HFFc6 (cell line): ENCODE measurements at places on chromosomes 4 and X. TPM values are rescaled to one million over a fixed set of nuclear protein-coding genes. Genes with fewer than 3 reads are reported as not detected.

GRCh38 chrX:39818750-39819149, 279.0 kb downstream of the BCOR start:
- H3K27ac ChIP-seq: no peak overlapping the region
- no peak overlapping the region for H3K4me3 ChIP-seq
- DNase-seq: no peak
- H3K36me3 ChIP-seq: no peaks in the 10 kb centered on the region

DNA sequence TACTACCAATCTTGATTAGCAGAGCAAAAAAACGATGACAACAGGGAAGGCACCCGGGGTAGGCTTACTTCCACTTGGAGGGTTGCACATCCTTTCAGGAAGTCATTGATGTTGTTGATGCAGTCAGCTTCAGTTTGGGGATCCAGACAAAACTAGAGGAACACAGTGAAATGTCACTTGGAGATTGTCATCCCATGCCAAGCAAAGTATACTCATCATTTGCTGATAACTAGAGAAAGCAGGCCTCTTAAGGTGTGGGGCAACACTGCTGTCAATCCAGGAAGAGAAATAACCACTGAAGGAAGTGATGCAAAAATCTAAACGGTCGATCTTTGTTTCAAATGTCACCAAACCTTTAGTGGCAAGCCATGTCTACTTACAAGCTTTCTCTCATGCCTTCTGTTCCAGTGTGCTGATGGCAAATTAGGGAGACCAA, 1.4 kb downstream of the ARHGEF6 start:
- no peaks in the 10 kb centered on the region for H3K36me3 ChIP-seq
- H3K27me3 ChIP-seq: no peaks in the 10 kb centered on the region
- DNase-seq: no peak
- peaks cover 38% of the 10 kb centered on the region for H3K4me1 ChIP-seq
- H3K4me3 ChIP-seq: peak overlapping the region; percentile 86

GRCh38 chr4:5469861-5470260, 238.5 kb downstream of the EVC2 start:
- no peak overlapping the region for H3K4me3 ChIP-seq
- no peak overlapping the region for H3K27ac ChIP-seq
- 0 out of 2 replicates have a peak, but pooled peaks cover 6% of the 10 kb centered on the region for H3K4me1 ChIP-seq
- H3K36me3 ChIP-seq: no peaks in the 10 kb centered on the region; the same call in 1 of the 2 replicates

- peaks cover 7% of the 10 kb centered on the region; the same call in 1 of the 2 replicates for H3K27me3 ChIP-seq
- peak overlapping the region; percentile 100 for H3K27ac ChIP-seq
- peaks cover 20% of the 10 kb centered on the region; the same call in 1 of the 2 replicates for H3K4me1 ChIP-seq
- peak overlapping the region; percentile 99 for H3K4me3 ChIP-seq
- DNase-seq: peak; percentile 39
- peaks cover 27% of the 10 kb centered on the region for H3K36me3 ChIP-seq
Observed at GRCh38 chrX:71282514-71283402, 677 bp upstream of the NONO start.

- no peak overlapping the region for H3K4me3 ChIP-seq
- H3K4me1 ChIP-seq: peaks cover 18% of the 10 kb centered on the region
- no peaks in the 10 kb centered on the region for H3K36me3 ChIP-seq
- H3K27ac ChIP-seq: no peak overlapping the region
- DNase-seq: peak; percentile 42
- no peaks in the 10 kb centered on the region; the same call in 1 of the 2 replicates for H3K27me3 ChIP-seq
Observed at GRCh38 chrX:24259544-24260240, 54.2 kb downstream of the SUPT20HL2 start.

GRCh38 chrX:63513825-63514568, 162.9 kb upstream of the SPIN4 start:
- H3K4me1 ChIP-seq: peaks cover 18% of the 10 kb centered on the region
- peak overlapping the region; percentile 23 for H3K4me3 ChIP-seq
- DNase-seq: peak; percentile 52
- peak overlapping the region; percentile 67 for H3K27ac ChIP-seq
- H3K36me3 ChIP-seq: no peaks in the 10 kb centered on the region

DNA sequence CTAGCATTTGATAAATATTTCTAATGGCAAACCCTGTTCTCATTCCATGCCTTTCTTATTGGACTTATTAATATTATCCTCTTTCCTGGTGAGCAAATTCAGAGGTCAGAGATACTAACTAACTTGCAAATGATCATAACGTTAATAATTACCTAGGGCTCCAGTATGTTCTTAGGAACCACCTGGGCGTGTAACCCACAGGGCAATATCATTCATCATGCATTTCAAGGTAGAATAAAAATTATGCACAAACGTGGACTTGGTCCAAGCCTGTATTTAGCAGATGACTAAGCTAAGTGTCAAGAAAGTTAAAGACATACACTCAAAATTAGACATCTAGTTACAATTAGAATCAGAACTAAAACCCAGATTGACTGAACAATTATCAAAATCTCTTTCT, 850.1 kb downstream of the TRIML1 start:
- H3K36me3 ChIP-seq: no peaks in the 10 kb centered on the region
- H3K27ac ChIP-seq: no peak overlapping the region
- H3K27me3 ChIP-seq: no peaks in the 10 kb centered on the region; the same call in 1 of the 2 replicates
- DNase-seq: no peak
- H3K4me3 ChIP-seq: no peak overlapping the region
- peaks cover 47% of the 10 kb centered on the region for H3K4me1 ChIP-seq

DNA sequence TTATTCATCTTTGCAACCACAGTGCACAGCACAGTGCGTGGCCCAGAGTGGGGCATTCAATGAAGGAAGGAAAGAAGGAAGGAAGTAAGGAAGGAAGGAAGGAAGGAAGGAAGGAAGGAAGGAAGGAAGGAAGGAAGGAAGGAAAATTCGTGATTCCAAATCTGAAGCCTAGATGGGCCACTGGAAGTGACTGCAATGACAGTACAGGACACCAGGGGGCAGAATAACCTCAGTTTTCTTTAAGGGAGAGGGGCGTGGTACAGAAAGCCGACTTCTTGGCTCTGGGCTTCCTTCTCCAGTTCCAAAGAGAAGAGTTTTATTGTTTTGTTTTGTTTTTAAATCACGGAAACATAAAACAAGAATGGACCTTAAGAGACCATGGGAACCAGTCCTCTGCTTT, 47.8 kb downstream of the APLN start:
- H3K27me3 ChIP-seq: no peaks in the 10 kb centered on the region; the same call in 1 of the 2 replicates
- H3K4me3 ChIP-seq: peak overlapping the region; percentile 6
- H3K27ac ChIP-seq: no peak overlapping the region
- peak; percentile 8 for DNase-seq
- peaks cover 23% of the 10 kb centered on the region for H3K4me1 ChIP-seq

GRCh38 chr4:119652998-119653397, 24.4 kb upstream of the PDE5A start:
- H3K27ac ChIP-seq: no peak overlapping the region
- no peak overlapping the region for H3K4me3 ChIP-seq
- peaks cover 15% of the 10 kb centered on the region for H3K4me1 ChIP-seq
- no peaks in the 10 kb centered on the region for H3K27me3 ChIP-seq
- DNase-seq: peak; percentile 29

GRCh38 chr4:101114936-101115372, 232.4 kb downstream of the PPP3CA start:
- peak; percentile 3 for DNase-seq
- H3K36me3 ChIP-seq: no peaks in the 10 kb centered on the region
- peaks cover 9% of the 10 kb centered on the region for H3K4me1 ChIP-seq
- no peaks in the 10 kb centered on the region; the same call in 1 of the 2 replicates for H3K27me3 ChIP-seq
- H3K4me3 ChIP-seq: no peak overlapping the region

- no peak overlapping the region for H3K4me3 ChIP-seq
- H3K27me3 ChIP-seq: no peaks in the 10 kb centered on the region
- DNase-seq: peak; percentile 34
- H3K4me1 ChIP-seq: peaks cover 30% of the 10 kb centered on the region
- peaks cover 6% of the 10 kb centered on the region for H3K36me3 ChIP-seq
Observed at GRCh38 chrX:68652326-68653170, 5.1 kb downstream of the STARD8 start.

GRCh38 chr4:57265831-57266582, 155.8 kb upstream of the IGFBP7 start:
- no peak overlapping the region for H3K27ac ChIP-seq
- no peaks in the 10 kb centered on the region for H3K36me3 ChIP-seq
- H3K27me3 ChIP-seq: peaks cover 8% of the 10 kb centered on the region
- H3K4me1 ChIP-seq: no peaks in the 10 kb centered on the region
- DNase-seq: no peak

DNA sequence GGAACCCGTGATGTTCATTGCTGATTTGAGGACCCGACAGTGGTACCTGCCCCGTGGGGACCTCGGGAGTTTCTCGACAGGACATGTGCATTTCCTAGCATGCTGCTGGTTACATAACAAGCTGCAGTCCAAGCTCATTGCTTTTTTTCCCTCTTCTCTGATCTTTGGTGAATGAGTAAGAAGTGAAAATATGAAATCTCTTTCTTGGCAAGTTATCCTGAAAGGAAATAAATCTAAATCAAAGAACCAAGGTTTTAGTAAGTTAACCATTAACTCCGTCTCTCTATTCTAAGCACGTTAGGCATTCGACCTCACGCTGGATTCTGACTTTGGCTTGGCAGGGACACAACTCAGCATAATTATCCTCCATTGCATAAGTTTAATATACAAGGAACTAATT, 86.6 kb downstream of the STK32B start:
- no peaks in the 10 kb centered on the region; the same call in none of the 2 replicates for H3K27me3 ChIP-seq
- H3K4me3 ChIP-seq: no peak overlapping the region
- H3K4me1 ChIP-seq: no peaks in the 10 kb centered on the region
- no peaks in the 10 kb centered on the region for H3K36me3 ChIP-seq
- no peak for DNase-seq

- H3K36me3 ChIP-seq: no peaks in the 10 kb centered on the region
- H3K4me1 ChIP-seq: peaks cover 27% of the 10 kb centered on the region
- peaks cover 5% of the 10 kb centered on the region for H3K27me3 ChIP-seq
- H3K4me3 ChIP-seq: no peak overlapping the region
- DNase-seq: peak; percentile 72
Observed at GRCh38 chr4:37561803-37562207, 124.4 kb downstream of the RELL1 start.

GRCh38 chrX:46185923-46186810, 359.1 kb downstream of the ZNF674 start:
- no peaks in the 10 kb centered on the region for H3K4me1 ChIP-seq
- no peak overlapping the region for H3K4me3 ChIP-seq
- no peak for DNase-seq
- H3K27me3 ChIP-seq: peaks cover 17% of the 10 kb centered on the region
- H3K27ac ChIP-seq: no peak overlapping the region

DNA sequence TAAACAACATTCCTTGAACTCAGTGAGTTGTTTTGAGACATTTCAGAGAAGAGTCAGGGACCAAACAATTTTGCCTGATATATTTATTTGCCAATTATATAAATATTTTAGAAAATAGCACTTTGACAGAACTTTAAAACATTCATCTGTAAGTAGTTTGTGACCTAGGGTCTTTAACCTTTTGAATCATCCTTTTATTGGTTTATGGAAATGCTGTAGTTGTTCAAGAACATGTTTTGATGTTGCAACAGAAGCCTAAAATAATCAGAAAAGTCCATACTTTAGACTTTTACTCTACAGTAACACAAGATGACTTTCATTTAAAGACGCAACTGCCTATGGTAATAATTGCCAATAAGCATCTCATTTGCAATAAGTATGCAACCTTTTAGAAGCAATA, 43.0 kb downstream of the CXCL1 start:
- H3K4me1 ChIP-seq: peaks cover 16% of the 10 kb centered on the region
- no peak overlapping the region for H3K27ac ChIP-seq

GRCh38 chr4:22299678-22300077, 216.2 kb downstream of the ADGRA3 start:
- no peaks in the 10 kb centered on the region for H3K4me1 ChIP-seq
- no peak overlapping the region for H3K4me3 ChIP-seq
- H3K27ac ChIP-seq: no peak overlapping the region
- DNase-seq: no peak
- no peaks in the 10 kb centered on the region for H3K36me3 ChIP-seq

GRCh38 chr4:83440899-83441298, 14.7 kb downstream of the HELQ start:
- no peak overlapping the region for H3K4me3 ChIP-seq
- no peaks in the 10 kb centered on the region; the same call in 1 of the 2 replicates for H3K27me3 ChIP-seq
- no peak overlapping the region for H3K27ac ChIP-seq
- DNase-seq: no peak

GRCh38 chr4:80967346-80967745, 63.2 kb upstream of the BMP3 start:
- no peaks in the 10 kb centered on the region for H3K36me3 ChIP-seq
- no peak overlapping the region for H3K27ac ChIP-seq
- DNase-seq: no peak
- H3K4me1 ChIP-seq: peaks cover 14% of the 10 kb centered on the region

DNA sequence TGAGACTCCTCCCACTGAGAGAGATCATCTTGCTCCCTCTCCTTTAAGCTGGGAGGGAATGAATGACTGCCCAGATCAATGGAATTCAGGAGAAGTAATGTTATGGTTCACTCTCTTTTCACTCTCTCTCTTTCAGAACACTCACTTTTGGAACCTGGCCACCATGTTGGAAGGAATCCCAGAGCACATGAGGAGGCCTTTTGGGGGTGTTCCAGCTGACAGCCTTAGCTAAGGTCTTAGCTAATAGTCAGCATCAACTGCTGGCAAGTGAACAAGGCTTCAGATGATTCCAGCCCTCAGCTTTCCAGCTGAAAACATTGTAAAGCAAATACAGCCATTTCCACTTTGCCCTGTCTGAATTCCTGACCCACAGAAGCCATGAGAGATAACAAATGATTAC, 124.0 kb upstream of the CLNK start:
- no peak overlapping the region for H3K4me3 ChIP-seq
- no peak for DNase-seq

GRCh38 chrX:153209347-153209746, 30.3 kb downstream of the MAGEA1 start:
- no peak overlapping the region for H3K4me3 ChIP-seq
- H3K36me3 ChIP-seq: no peaks in the 10 kb centered on the region
- no peak overlapping the region for H3K27ac ChIP-seq
- H3K4me1 ChIP-seq: no peaks in the 10 kb centered on the region
- no peak for DNase-seq
- H3K27me3 ChIP-seq: peaks cover 2% of the 10 kb centered on the region

- no peak overlapping the region for H3K4me3 ChIP-seq
- no peaks in the 10 kb centered on the region; the same call in 1 of the 2 replicates for H3K27me3 ChIP-seq
- H3K36me3 ChIP-seq: no peaks in the 10 kb centered on the region
Observed at GRCh38 chrX:31314921-31315320, 243.1 kb upstream of the FTHL17 start.

- no peak for DNase-seq
- H3K4me3 ChIP-seq: no peak overlapping the region
- no peaks in the 10 kb centered on the region for H3K27me3 ChIP-seq
- no peak overlapping the region for H3K27ac ChIP-seq
Observed at GRCh38 chr4:37879365-37879764, 11.5 kb upstream of the TBC1D1 start.

DNA sequence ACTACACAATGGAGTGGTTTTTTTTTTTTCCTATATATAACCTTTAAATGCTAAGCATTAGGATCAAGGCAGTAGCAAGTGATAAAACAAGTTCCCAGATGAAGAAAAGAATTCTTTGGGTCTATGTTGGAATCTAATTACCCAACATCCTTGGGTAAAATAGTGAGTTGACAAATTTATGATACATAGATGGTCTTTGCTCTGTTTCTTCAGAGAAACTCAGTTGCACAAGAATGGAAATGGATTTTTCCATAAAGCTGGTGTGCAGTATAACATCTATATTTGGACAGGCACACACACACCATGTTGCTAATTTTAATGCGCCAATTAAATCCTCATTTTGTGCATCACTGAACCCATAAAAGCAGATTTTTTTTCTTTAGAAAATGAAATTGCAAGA, 137.0 kb upstream of the MED14 start:
- H3K4me3 ChIP-seq: no peak overlapping the region
- no peak overlapping the region for H3K27ac ChIP-seq
- no peak for DNase-seq
- peaks cover 13% of the 10 kb centered on the region for H3K4me1 ChIP-seq
- no peaks in the 10 kb centered on the region for H3K27me3 ChIP-seq

Gene EDA
- 0.05 and 0.34 TPM in 2 replicates for total RNA-seq

Gene NLGN3
- total RNA-seq: 0.27 to 0.48 TPM (median 0.38 TPM) in 3 replicates

Gene EXOC1L
- total RNA-seq: not detected in 3 replicates

Gene HTN1
- not detected in 2 replicates for total RNA-seq

Gene PITX2
- 18.2 to 25.6 TPM (median 19.1 TPM) in 3 replicates for total RNA-seq
